ENCODE measurements at places on chromosomes 11 and 22. TPM values are rescaled to one million over a fixed set of nuclear protein-coding genes. Genes with fewer than 3 reads are reported as not detected.

The GGTLC2 gene
- total RNA-seq, result not detected

The SEZ6L gene
- not detected for total RNA-seq

The MLC1 gene
- total RNA-seq, result 1.9 TPM

- DNase-seq, result no peak
- no peaks in the 10 kb centered on the region for H3K27me3 ChIP-seq
- H3K4me1 ChIP-seq, result peaks cover 61% of the 10 kb centered on the region
- no peak overlapping the region for H3K27ac ChIP-seq
Measured at GRCh38 chr22:28819253-28820096, 19.1 kb upstream of the XBP1 start.

The ANO9 gene
- total RNA-seq, result 79.4 TPM

The SULT4A1 gene
- not detected for total RNA-seq

The AIFM3 gene
- total RNA-seq, result 0.66 TPM

GRCh38 chr11:6353367-6353987, 33.2 kb upstream of the CAVIN3 start:
- DNase-seq, result peak; percentile 70
- H3K27ac ChIP-seq, result no peak overlapping the region
- peaks cover 10% of the 10 kb centered on the region for H3K4me1 ChIP-seq
- no peaks in the 10 kb centered on the region for H3K36me3 ChIP-seq

The MEI1 gene
- 45.9 TPM for total RNA-seq

The CYTH4 gene
- 97.8 TPM for total RNA-seq

The LYVE1 gene
- total RNA-seq, result not detected

DNA sequence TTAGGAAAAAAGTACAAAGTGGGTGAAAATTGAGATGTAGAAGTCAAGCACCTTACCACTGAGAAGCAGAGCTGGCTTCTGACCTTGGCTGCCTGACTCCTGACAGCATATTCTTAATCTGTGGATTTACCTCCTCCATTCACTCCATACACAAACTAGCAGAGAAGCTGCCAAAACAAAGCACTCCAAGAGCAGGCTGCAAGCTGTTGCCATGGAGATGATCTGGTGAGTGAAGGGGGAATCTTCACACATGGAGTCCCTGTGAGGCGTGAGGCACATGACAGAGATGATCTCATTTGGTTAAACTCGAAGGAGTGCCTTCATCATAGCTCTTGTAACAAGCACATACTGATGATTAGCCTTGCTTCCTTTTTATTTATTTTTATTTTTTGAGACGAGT, 16.1 kb downstream of the COMMD9 start:
- H3K36me3 ChIP-seq, result peaks cover 9% of the 10 kb centered on the region
- peaks cover 4% of the 10 kb centered on the region for H3K4me1 ChIP-seq
- H3K27me3 ChIP-seq, result no peaks in the 10 kb centered on the region
- H3K27ac ChIP-seq, result no peak overlapping the region
- no peak overlapping the region for H3K4me3 ChIP-seq
